ENCODE measurements at places on chromosomes 16 and 17.
A peak's percentile ranks its signal among the peaks of the same experiment; 100 is the strongest.

- no peak for DNase-seq
These were observed 50.1 kb downstream of the TBX4 start for GRCh38 chr17:61502292-61502691.

DNA sequence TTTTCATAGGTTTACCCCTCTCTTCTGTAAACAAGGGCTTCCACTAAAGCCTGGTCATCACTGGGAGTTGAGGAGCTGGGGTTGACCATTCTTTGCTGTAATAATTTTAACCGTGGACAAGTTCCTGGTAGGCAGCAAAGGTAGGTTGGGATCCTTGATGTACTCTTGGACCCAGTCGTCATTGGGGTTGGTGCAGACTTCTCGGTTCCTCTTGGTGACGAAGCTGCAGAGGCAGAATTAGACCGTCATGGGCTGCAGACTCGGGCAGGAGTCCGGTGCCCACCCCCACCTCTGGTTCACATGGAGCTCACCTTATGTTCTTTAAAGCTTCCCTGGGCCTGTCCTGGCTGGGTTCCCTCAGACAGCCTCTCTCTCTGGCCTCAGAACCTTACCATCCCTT, 3.8 kb downstream of the CCL16 start:
- DNase-seq, result no peak

- no peak for DNase-seq
These were observed 870.1 kb downstream of the CDH11 start for GRCh38 chr16:64251742-64252141.

- no peak for DNase-seq
These were observed 33.0 kb downstream of the TEX2 start for GRCh38 chr17:64229815-64230728.

GRCh38 chr16:14150796-14151195, 79.7 kb downstream of the MRTFB start:
- DNase-seq, result no peak

DNA sequence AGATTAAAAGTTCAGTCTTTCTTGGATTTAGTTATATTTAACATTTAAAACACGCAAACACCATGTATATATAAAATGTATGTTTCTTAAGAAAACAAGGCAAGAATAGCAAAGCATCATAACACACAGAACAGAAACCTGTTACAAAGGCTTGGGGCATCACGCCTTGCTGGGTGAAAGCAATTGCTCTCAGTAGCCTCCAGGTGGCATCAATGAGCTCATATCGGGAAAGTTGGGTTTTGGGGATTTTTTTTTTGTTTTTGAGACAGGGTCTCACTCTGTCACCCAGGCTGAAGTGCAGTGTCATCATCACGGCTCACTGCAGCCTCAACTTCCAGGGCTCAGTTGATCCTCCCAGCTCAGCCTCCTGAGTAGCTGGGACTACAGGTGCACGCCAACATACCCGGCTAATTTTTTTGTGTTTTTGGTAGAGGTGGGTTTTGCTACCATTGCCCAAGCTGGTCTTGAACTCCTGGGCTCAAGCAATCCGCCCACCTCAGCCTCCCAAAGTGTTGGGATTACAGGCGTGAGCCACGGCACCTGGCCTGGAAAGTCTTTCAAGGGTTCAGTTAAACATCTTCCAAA, 56.9 kb downstream of the CYB5D2 start:
- DNase-seq, result peak; percentile 8

DNA sequence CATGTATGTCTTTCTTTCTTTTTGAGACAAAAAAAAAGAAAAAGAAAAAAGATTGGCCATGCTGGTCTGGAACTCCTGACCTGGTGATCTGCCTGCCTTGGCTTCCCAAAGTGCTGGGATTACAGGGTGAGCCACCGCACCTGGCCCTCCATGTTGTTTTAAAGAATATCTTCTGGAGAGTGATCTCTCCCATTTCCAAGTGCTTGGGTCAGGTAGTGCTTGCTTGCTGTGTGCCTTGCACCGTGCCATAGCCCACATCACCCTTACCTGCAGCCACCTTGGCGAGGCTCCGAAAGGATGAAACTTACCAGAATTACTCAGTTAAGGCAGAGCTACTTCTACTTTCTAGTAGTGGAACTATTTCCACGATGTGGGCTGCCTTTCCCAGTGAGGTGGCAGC, 19.0 kb upstream of the KDM6B start:
- no peak for DNase-seq

DNA sequence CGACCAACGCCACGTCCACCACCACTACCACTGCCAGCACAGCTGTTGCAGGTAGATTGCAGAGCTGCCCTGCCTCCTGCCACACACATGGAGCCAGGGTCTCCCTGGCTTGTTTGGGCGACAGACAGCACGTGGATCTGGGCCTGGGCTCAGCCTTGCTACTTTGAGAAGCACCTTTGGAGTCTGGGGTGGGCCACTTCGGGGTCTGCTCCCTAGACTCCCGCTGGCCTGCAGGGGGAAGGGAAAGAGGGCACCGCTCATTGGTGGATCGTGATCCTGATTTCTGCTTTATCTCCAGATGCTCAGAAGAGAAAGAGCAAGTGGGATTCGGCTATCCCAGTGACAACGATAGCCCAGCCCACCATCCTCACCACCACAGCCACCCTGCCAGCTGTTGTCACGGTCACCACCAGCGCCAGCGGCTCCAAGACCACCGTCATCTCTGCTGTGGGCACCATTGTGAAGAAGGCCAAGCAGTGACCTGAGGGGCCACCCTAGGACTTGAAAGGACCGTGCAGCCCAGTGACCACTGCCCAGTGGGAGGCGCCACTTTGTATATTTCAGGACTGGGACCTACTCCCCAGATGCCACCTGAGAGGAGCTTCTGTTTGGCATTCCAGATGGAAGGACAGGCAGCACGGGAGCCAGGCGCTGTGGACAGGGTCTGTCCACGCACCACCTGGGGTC, 15.1 kb upstream of the ITGB4 start:
- no peak for DNase-seq

DNA sequence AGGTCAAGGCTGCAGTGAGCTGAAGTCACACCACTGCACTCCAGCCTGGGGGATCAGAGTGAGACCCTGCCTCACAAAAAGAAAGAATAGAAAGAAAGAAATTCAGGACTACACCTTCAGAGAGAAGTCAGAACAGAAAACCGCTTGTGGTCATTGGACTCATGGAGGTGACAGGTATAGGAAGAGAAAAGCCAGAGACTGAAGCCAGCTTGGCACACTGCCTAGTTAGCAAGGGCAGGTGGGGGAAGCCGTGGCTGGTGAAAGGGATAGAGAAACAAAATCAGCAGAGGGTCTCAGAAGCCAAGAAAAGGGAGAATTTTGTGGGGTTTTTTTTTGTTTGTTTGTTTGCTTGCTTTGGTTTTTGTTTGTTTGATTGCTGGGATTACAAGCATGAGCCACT, 32.9 kb upstream of the SKAP1 start:
- DNase-seq, result no peak

GRCh38 chr16:47475786-47476185, 14.7 kb downstream of the PHKB start:
- no peak for DNase-seq

GRCh38 chr16:17323171-17323570, 147.6 kb downstream of the XYLT1 start:
- DNase-seq, result no peak

- no peak for DNase-seq
These were observed 195.0 kb upstream of the MAF start for GRCh38 chr16:79795556-79795955.

DNA sequence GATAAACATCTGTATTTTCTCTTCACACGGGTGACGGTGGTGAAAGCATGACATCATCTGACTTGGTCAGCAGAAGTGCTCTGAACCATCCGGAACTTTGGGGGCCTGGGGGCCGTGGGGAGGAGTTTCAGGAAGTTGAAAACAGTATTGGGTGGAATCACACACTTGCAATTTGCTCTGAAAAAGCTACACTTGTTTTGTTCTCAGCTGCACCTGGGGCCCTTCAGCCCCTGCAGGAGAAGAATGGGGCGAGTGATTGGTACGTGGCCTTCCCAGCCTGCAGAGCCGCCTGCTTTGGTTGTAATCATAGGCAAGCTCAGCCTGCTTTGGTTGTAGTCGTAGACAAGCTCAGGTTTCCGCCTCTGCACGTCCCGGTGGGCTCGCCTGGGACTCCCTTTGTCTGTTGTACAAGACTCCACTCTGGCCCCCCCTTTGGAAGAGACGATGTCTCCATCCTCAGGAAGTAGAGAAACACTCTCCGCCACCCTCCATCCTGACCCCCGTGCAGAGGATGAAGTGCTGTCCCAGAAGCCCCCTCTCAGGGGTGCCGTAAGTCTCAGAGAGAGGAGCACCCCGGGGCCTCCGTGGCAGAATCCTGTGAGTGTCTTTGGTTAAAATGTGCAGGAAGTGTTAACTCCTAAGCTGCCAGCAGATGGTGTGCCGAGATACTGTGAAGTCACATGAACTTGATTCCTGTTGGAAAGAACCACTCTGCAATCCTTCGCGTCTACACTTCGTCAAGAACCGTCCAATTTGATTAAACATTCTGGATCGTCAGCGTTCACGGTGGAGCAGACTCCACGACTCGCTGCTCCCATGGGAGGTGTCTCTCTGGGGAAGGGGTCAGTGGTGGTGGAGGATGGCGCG, 5.4 kb downstream of the BANP start:
- no peak for DNase-seq

- no peak for DNase-seq
These were observed 17.3 kb downstream of the BAHCC1 start for GRCh38 chr17:81412490-81413093.

- DNase-seq, result no peak
These were observed 9.7 kb downstream of the RHBDL3 start for GRCh38 chr17:32275060-32276042.

DNA sequence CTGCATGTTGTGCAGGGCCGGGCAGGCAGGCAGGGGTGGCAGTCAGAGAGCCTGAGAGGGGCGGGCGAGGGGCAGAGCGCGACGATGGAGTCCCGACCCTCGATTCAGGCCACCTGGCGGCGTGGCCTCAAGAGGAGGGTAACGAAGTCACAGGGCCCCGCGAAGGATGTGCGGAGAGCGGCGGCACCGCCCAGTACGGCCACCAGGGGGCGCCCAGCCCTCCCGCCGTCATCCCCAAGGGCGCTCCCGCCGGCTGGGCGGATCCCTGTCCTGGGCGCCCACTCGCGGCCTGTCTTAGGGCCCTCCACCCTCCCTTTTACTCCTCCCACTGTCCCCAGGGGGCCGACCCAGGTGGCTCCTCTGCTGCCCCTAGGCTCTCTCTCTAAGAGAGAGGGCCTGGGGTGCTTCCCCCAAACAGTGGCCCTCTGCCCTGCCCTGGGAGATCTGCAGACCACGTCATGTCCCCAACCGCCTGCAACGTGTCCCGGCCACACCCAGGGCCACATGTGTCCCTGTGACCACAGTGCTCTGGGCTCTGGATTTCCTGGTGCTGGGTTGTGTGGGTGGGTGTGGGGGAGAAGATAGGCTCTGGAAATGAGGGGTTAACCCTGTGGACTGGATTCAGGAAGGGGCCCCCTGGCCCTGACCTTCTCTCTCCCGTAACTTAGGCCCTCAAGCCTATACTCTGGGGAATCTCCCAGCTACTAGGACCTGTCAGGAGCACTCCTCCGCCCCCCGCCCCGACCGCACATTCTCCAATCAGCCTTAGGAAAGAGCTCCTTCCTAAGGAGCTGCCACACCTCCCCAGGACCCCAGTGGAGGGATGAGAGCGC, 5.9 kb downstream of the DPEP2 start:
- peak; percentile 39 for DNase-seq

DNA sequence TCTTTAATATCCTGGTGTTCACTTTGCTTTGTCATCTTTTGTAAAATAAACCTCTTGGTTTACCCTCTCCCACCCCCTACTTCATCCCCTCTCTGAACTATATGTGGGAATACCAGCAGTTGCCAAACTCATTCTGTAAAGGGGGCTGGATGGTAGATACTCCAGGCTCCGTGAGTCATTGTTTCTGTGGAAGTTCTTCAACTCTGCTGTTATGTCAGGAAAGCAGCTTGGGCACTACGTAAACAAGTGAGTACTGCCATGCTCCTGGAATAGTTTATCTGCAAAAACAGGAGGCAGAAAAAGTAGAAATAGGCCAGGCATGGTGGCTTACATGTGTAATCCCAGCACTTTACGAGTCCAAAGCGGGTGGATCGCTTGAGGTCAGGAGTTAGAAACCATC, 17.6 kb downstream of the MVP start:
- no peak for DNase-seq

GRCh38 chr16:17357307-17358062, 113.3 kb downstream of the XYLT1 start:
- no peak for DNase-seq

GRCh38 chr17:34797720-34798119, 163.5 kb downstream of the CCT6B start:
- no peak for DNase-seq

GRCh38 chr17:55427587-55427882, 5.9 kb upstream of the MMD start:
- no peak for DNase-seq

GRCh38 chr17:49260817-49261291, 30.3 kb upstream of the PHOSPHO1 start:
- no peak for DNase-seq

DNA sequence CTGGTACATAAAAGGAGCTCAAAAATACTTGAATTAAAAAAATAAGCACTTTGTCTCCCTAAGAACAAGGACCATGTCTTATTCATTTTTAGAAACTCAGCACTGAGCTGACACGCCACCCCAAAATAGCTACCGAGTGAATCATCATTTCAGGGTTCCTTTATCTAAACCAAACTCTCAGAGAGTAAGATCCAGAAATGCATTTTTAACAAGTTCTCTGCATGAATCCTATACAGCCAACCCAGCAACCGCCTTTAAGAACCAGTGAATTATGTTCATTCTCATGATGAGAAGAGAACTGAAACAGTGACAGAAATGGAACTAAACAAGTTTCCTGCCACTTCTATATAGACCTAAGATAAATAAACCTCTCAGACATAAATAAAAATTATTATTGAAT, 8.7 kb downstream of the C16orf87 start:
- peak; percentile 20 for DNase-seq

DNA sequence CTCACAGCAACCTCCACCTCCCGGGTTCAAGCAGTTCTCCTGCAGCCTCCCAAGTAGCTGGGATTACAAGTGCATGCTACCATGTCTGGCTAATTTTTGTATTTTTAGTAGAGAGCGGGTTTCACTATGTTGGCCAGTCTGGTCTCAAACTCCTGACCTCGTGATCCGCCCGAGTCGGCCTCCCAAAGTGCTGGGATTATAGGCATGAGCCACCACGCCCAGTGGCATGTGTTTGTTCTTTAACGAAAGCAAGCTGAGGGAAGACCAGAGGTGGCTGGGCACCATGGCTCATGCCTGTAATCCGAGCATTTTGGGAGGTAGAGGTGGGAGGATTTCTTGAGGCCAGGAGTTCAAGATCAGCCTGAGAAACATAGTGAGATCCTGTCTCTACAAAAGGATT, 18.1 kb downstream of the TNFRSF13B start:
- DNase-seq, result no peak

Data from hippocampal formation (tissue), 2 donors.